CD4-positive, alpha-beta T cell (primary cell): ENCODE measurements at places on chromosomes 6 and 20. TPM values are rescaled to one million over a fixed set of nuclear protein-coding genes. Genes with fewer than 3 reads are reported as not detected.

The STMN3 gene
- 122 TPM for total RNA-seq

The DEFB132 gene
- total RNA-seq = not detected

DNA sequence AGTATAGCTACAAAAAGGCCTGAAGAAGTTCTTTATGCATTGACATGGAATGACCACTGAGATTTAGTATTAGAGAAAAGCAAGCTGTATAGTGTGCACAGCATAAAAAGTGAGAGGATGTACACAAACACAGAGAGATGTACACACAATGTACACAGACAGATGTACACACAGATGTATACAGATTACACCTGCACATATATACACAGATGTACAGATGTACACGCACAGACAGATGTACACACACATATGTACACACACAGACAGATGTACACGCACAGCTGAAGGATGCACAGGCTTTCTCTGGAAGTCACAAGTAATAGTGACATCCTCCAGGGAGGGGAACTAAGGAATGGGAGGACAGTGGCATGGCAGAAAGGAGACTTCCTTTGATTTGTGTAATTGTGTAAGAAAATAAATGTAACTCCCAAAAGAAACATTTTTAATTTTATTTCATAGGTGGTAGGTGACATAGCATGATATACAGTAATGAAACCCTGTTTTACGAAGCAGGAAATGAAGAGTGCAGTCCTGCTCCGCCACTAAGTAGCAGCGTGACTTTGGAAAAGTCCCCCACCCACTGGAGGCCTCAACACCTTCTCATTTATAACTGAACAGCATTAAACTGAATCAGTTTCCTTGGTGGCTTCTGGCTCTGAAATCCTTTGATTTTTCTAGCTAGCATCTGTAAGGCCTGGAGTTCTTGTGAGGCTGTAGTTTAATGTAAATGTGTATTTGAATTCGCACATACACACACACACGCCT is 14.1 kb downstream of the NFATC2 start:
- H3K4me1 ChIP-seq = peaks cover 91% of the 10 kb centered on the region
- H3K27ac ChIP-seq = peak overlapping the region; percentile 38
- no peaks in the 10 kb centered on the region for H3K27me3 ChIP-seq
- peak overlapping the region; percentile 27 for H3K4me3 ChIP-seq

DNA sequence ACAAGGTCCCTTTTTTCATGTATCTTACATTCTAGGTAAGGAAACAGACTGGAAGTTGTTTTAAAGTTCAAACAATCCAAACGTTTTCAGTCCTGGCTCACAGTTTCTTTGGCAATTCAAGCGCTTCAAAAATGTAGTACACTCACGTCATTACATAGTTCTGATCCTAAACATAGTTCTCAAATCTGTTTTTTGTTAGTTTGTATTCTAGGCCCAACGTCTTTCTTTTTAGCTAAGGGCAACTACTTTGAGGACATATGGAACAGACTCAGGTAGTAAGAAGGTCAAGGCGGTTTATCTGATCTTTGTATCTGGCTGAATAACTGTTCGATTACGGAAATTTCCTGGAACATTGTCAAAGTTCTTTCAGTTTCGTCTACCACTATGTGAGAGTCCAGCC is 36.9 kb upstream of the PLCB4 start:
- H3K27ac ChIP-seq = no peak overlapping the region
- no peaks in the 10 kb centered on the region for H3K36me3 ChIP-seq
- no peak overlapping the region for H3K4me3 ChIP-seq
- no peak for DNase-seq

DNA sequence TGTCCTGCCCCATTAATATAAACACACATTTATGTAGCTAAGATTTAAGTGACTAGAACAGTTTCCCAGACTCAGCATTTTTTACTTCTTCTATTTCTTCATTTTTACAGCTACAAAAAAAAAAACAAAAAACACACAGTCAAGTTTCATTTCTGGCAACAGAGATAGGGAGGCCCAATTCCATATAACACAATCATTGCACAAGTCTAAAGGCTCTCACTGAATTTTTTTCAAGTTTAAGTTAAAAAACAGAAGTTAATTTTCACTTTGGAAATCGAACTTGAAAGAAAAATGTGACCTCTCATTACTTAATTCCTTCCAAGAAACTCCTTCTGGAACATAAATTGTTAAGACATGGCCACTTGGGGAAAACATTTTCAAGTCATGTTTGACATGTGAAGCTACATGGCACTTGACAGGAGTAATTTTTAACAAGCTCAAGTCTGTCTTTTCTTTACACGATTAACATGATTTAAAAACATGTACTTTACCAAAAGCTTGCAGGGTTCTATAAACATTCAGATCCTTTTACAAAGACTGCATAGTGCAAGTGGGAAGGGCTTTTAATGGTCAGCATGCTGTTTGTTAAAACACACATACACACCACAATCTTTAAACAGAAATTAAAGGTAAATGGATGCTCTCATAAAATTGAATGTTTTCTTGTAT is 100.1 kb upstream of the CCDC28A start:
- H3K4me1 ChIP-seq = no peaks in the 10 kb centered on the region
- no peak overlapping the region for H3K27ac ChIP-seq
- no peaks in the 10 kb centered on the region for H3K27me3 ChIP-seq
- no peaks in the 10 kb centered on the region for H3K36me3 ChIP-seq

- DNase-seq = no peak
- H3K36me3 ChIP-seq = no peaks in the 10 kb centered on the region
- H3K4me3 ChIP-seq = no peak overlapping the region
- no peak overlapping the region for H3K27ac ChIP-seq
Observed at GRCh38 chr6:70404658-70405057, 8.7 kb upstream of the FAM135A start.
